ENCODE measurements at places on chromosomes 6 and 20.

DNA sequence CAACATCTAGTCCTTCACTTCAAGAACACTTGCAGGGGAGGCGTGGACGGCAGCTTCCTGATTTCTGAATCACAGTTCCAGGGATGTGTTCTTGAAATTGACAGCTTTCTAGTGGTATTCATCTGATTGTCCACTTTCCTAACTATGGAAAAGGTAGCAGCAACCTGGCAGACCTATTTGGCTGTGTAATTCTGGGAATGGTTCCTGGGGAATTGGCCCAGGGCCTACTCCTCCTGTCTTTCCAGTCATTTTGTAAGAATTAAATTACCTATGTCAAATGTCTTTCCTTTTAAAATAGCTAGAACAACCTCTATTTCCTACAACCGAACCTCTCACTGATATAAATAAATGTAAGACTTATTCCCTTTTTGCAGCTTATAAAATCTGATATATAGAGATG lies 85.5 kb upstream of the RSPO3 start:
- no peak overlapping the region for H3K4me3 ChIP-seq
- no peak overlapping the region for H3K27ac ChIP-seq
- H3K36me3 ChIP-seq, result no peaks in the 10 kb centered on the region
- H3K4me1 ChIP-seq, result no peaks in the 10 kb centered on the region

DNA sequence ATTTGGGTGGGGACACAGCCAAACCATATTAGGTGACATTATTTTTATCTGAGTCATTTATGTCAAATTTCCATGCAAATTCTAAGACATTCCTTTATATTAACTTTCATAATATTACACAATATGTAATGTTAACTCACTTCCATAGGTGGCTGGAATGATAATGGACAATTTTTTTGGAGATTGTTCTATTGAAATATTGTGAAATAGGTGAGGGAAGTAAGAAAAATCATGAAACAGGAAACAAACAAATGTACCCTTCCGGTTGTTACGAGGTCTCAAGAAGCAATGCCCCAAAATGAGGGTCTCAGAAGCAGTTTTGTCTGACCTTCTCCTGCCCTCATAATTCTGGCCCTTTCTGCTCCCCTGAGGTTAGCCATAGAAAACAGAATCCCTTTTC lies 306.5 kb downstream of the HDGFL1 start:
- H3K4me1 ChIP-seq, result no peaks in the 10 kb centered on the region
- H3K36me3 ChIP-seq, result no peaks in the 10 kb centered on the region
- H3K27ac ChIP-seq, result no peak overlapping the region
- no peak overlapping the region for H3K4me3 ChIP-seq
- no peak for DNase-seq
- no peaks in the 10 kb centered on the region for H3K27me3 ChIP-seq

- H3K4me1 ChIP-seq, result no peaks in the 10 kb centered on the region
- H3K27me3 ChIP-seq, result no peaks in the 10 kb centered on the region
- H3K4me3 ChIP-seq, result no peak overlapping the region
Measured at GRCh38 chr6:142478117-142478516, 176.3 kb downstream of the ADGRG6 start.

DNA sequence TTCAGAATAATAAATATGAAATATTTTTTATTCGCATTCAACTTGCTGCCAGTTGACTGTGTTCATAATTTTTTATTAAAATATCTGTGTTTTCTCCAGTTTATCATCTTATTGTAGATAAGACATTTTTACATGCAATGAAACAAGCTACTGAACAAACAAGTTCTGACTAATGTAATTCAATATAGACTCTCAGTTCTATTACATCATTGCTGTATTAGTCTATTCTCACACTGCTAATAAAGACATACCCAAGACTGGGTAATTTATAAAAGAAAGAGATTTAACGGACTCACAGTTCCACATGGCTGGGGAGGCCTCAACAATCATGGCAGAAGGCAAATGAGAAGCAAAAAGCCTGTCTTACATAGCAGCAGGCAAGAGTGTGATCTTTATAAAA lies 1357.7 kb upstream of the CITED2 start:
- no peak overlapping the region for H3K4me3 ChIP-seq
- H3K4me1 ChIP-seq, result no peaks in the 10 kb centered on the region
- no peaks in the 10 kb centered on the region for H3K36me3 ChIP-seq
- H3K27ac ChIP-seq, result no peak overlapping the region
- no peak for DNase-seq

GRCh38 chr6:97021194-97021593 lies 96.7 kb downstream of the KLHL32 start:
- H3K36me3 ChIP-seq, result no peaks in the 10 kb centered on the region
- H3K27ac ChIP-seq, result no peak overlapping the region
- no peaks in the 10 kb centered on the region for H3K4me1 ChIP-seq

- no peaks in the 10 kb centered on the region for H3K27me3 ChIP-seq
- no peaks in the 10 kb centered on the region for H3K4me1 ChIP-seq
- DNase-seq, result peak; percentile 21
- no peak overlapping the region for H3K4me3 ChIP-seq
Measured at GRCh38 chr6:106300944-106301343, 24.6 kb downstream of the ATG5 start.

- no peak overlapping the region for H3K27ac ChIP-seq
- no peak overlapping the region for H3K4me3 ChIP-seq
- DNase-seq, result no peak
- H3K36me3 ChIP-seq, result peaks cover 95% of the 10 kb centered on the region
Measured at GRCh38 chr20:41412324-41413120, 45.9 kb upstream of the EMILIN3 start.

DNA sequence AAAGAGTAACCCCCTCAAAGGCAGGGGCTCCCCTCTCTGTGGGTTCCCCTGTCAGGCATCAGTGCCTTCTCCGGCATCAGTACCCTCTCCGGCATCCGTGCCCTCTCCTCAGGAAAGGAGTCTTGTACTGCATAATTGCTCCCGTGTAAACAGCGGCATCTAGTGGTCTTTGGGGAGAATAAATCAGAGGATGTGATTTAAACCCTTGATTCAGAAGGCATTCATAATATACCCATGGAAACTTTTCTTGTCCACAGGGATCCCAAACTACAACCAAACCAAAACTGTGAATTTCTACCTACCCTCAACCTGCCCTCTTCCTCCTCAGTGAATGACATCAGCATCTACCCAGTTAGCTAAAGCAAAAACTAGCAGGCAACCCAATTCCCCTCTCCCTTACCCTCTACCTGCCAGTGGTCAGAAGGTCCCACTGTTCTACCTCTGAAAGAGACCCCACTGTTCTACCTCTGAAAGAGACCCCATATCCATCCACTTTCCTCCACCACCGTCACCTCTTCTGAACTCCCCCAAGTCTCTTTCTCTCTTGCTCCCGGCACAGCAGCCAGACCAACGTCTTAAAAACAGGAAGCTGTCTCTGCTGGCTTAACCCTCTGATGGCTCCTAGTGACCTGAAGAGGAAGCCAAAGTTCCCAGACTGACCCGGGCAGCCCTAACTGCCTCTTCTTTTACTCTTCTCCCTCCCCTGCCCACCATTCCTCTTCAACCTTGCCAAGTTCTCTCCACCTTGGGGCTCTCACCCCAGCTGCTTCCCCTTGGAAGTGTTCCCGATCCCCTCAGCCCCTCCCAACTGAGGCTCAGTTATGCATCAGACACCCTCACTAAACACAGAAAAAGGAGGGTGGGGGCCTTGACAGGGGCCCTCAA lies 27.2 kb downstream of the UBE2V1 start:
- peak overlapping the region; percentile 63 for H3K4me3 ChIP-seq
- H3K36me3 ChIP-seq, result no peaks in the 10 kb centered on the region
- peak overlapping the region; percentile 43 for H3K27ac ChIP-seq
- H3K4me1 ChIP-seq, result peaks cover 9% of the 10 kb centered on the region

DNA sequence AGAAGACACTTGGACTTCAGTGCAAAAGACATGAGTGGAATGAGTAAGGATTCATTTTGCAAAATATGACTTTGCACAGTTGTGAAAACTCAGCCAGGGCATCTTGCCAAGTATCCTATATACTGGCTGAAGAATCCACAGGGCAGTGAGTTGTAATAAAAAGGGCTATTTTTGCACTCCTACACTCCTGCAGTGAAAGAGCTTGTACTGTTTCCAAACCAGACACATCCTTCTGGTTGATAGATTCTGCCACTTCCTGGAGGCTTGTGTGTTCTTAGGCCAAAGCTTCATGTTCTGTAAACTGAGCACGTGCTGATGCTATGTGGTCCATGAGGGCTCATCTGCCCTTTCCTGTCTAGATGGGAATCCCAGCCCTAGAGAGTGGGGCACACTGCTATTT lies 34.9 kb downstream of the GMPR start:
- no peak overlapping the region for H3K27ac ChIP-seq
- H3K27me3 ChIP-seq, result no peaks in the 10 kb centered on the region
- no peak for DNase-seq
- no peak overlapping the region for H3K4me3 ChIP-seq
- no peaks in the 10 kb centered on the region for H3K4me1 ChIP-seq

- DNase-seq, result no peak
- peaks cover 4% of the 10 kb centered on the region for H3K4me1 ChIP-seq
- no peak overlapping the region for H3K27ac ChIP-seq
- H3K27me3 ChIP-seq, result no peaks in the 10 kb centered on the region
- H3K36me3 ChIP-seq, result no peaks in the 10 kb centered on the region
- H3K4me3 ChIP-seq, result no peak overlapping the region
Measured at GRCh38 chr6:11413728-11414127, 123.8 kb upstream of the TMEM170B start.

GRCh38 chr6:140979642-140980091 lies 1153.1 kb upstream of the GJE1 start:
- H3K4me3 ChIP-seq, result no peak overlapping the region
- no peaks in the 10 kb centered on the region for H3K27me3 ChIP-seq
- no peak overlapping the region for H3K27ac ChIP-seq
- no peak for DNase-seq
- H3K4me1 ChIP-seq, result no peaks in the 10 kb centered on the region
- no peaks in the 10 kb centered on the region for H3K36me3 ChIP-seq

DNA sequence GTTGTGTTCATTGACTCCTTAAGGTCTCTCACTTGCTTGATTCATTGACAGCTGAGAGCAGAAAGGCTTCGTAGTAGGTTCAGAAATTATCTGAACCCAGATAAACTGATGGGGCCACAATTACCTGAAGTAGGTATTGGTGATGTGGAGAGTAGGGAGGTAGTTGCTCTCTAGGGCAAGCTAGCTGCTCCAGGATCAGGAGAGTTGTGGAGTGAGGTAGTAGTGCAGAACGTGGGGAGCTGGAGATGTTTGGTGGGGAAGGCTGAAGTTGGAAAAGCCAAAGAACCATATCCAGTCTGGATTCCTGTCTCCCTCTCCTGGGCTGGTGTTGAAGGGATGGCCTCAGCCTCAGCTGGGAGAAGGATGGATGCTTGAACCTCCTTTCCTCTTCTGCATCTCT lies 15.9 kb downstream of the TJAP1 start:
- no peaks in the 10 kb centered on the region for H3K36me3 ChIP-seq
- no peaks in the 10 kb centered on the region for H3K27me3 ChIP-seq
- no peak overlapping the region for H3K4me3 ChIP-seq
- DNase-seq, result no peak

DNA sequence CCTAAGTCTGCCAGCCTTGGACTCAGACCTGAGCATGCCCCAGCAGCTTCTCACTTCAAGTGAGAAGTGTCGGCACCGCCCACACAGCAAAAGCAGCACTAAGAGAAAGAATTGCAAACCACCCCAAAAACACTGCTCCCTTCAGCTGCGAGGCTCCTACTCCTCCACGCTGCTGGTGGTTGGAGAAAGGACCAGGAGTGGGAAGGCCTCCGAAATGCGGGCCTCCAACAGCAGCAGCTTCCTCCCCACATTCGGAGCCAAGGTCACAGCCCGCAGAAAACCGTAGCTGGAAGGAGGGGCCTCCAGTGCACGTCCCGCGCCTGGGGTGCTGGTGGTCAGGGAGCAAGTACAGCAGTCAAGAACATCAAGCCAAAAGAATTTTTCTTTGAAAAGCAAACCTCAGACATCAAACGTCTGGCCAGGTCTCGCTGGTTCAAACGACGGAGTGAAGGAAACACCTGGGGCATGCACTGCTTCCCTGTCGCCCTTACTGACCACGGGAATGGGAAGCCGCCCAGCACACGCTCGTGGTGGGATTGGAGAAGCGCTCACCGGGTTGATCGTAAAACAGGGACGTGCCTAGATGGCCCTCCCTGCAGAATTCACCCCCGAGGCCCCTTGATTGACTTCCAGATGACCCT lies 185.6 kb upstream of the CST7 start:
- no peaks in the 10 kb centered on the region for H3K4me1 ChIP-seq
- no peak overlapping the region for H3K27ac ChIP-seq
- no peak overlapping the region for H3K4me3 ChIP-seq
- DNase-seq, result no peak
- no peaks in the 10 kb centered on the region for H3K36me3 ChIP-seq
- H3K27me3 ChIP-seq, result no peaks in the 10 kb centered on the region

DNA sequence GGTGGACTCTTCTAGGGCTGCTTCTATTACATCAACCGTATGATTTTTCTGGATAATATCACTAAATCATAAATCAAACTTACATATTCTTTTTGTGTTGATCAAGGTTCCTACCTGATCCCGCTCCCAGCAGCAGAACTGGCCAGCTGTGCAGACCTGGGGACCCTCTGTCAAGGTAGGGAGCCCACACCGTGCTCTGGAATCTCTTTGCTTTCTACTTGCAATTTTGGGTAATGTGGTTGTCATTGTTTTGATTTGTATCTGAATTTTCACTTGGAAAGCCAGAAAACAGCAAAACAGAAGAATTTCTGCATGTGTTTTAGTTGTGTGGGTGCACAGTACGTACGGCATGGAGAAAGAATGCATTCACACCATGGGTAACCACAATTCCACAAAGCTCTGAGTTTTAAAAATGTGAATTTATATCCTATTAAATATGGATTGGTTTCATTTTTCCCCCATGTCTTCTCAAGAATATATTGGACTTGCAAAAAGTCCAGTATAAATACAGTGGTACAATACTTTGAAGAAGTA lies 80.1 kb downstream of the ADGRG6 start:
- H3K27ac ChIP-seq, result no peak overlapping the region
- no peak overlapping the region for H3K4me3 ChIP-seq
- DNase-seq, result no peak
- H3K27me3 ChIP-seq, result no peaks in the 10 kb centered on the region

DNA sequence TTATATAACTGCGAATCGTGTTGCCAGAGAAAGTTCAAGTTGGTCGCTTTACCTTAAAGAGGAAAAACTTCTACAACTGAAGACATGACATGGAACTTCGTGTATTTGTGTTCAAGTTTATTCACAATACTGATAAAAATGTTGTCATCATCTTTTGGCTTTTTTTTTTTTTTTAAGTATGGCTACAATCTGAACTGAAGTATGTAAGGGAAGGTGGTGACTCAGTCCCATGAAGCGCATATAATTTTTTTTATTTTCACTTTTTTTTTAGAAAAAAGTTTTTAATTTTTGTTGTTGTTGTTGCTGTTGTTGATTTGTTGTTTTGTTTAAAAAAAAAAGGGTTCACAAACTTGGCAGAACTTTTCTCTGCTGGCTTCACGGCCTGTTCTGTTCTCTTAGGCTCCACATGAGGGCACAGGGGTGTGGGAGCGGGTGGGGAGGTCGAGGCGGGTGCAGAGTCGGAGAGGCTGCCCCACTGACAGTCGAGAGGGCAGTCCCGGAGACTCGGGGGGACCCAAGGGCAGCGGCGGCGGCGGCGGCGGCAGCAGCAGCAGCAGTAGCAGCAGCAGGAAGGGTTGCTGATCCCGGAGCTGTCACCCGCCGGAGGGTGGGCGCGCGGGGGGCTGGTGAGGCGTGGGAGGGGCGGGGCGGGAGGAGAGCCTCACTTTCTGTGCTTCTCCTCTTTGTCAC lies 17.0 kb downstream of the TFAP2A start:
- H3K4me3 ChIP-seq, result no peak overlapping the region
- H3K27me3 ChIP-seq, result peaks cover 7% of the 10 kb centered on the region
- no peak overlapping the region for H3K27ac ChIP-seq
- H3K4me1 ChIP-seq, result no peaks in the 10 kb centered on the region
- no peaks in the 10 kb centered on the region for H3K36me3 ChIP-seq

All from naive thymus-derived CD4-positive, alpha-beta T cell (primary cell).